Stimulated activated naive B cell treated with anti-CD40 and anti-IgM and Interleukin-4, amounts not matched to agents 10 μg/mL and 1 μg/mL and 100 μg/mL, for 72 hours (primary cell): ENCODE measurements at places on chromosomes 7 and 10.
A peak's percentile ranks its signal among the peaks of the same experiment; 100 is the strongest.

DNA sequence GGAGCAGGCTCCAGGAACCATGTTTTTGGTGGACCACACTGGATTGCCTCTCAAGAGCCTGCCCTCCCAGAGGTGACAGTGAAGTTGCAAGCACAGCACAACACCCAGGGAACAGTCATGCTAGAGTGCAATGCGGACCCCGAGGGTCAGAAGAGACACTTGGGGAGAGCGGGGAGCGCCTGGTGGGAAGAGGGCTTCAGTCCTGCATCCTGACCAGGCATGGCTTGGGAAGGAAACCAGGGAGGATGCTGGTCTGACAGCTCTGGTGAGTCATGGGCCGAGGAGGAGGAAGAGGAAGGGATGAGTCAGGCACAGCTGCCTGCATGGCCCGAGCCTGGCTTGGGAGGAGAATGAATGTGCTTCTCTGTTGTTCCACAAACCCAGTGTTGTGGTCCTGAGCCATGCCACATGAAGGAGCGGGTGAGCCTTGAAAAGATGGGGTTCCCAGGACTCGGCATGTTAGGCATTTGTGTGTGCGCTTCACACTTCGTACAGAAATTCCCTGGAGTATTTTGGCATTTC lies 29.5 kb upstream of the ANKRD2 start:
- DNase-seq = no peak

GRCh38 chr7:133409421-133409820 lies 156.5 kb downstream of the EXOC4 start:
- no peak for DNase-seq

DNA sequence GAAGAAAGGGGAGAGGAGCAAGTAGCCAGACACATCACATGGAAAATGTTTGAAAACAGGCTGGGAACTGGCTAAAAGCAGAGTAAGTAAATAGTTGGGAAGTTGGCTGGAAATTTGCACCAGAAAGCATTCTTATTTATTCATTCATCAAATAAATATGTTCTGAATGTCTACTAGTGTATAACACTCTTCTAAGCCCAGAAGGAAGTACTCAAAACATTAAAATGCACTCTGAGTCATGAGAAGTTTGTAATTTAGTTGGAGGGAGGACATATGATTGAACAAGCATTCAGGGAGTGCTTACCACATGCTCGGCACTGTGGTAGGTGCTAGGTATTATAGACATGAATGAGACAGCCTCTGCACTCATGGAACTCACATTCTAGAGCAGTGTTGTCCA lies 37.0 kb upstream of the CNNM1 start:
- DNase-seq = no peak

DNA sequence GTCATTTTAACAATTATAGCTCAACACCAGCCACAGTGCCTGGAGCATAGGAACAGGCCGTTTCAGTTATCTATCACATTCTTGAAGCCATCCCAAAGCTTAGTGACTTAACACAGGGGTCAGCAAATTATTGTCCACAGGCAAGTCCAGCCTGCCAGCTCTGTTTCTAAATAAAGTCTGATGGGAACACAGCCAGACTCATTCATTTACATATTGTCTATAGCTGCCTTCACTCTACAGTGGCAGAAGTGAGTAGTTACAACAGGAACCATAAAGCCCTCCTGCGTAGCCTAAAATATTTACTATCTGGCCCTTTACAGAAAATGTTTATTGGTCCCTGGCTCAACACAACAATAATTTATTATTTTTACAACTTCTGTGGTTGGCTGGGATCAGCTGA lies 407.5 kb upstream of the AUTS2 start:
- no peak for DNase-seq

- DNase-seq = no peak
These were observed 59.3 kb upstream of the APBB1IP start for GRCh38 chr10:26378861-26379294.

DNA sequence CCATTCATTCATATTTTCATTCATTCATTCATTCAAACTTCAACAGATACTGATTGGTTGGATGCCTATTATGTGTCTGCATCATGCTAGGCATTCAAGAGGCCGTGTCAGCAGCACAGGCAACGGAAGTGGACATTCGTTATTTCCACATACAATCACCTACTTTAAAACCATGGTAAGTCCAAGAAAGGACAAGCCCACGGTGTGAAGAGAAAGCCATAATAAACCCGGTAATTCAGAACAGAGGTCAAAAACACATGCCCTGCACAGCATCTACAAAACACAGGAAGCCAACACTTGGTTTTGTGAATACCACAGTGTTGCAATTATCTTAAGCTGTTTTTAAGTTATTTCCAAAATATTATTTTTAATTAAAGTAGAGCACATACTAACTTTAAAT lies 126.7 kb downstream of the GLI3 start:
- no peak for DNase-seq

GRCh38 chr7:94434042-94434441 lies 39.3 kb downstream of the COL1A2 start:
- no peak for DNase-seq

GRCh38 chr7:115827305-115828045 lies 203.1 kb downstream of the TFEC start:
- no peak for DNase-seq

GRCh38 chr7:99918959-99919813 lies at the start of gene TRIM4:
Gene TRIM4 (minus strand): TSS chr7:99919530. CDS start chr7:99919401, 129 bp downstream.
- peak; percentile 91 for DNase-seq

GRCh38 chr7:69599286-69599954 lies 1.1 kb downstream of the AUTS2 start:
- no peak for DNase-seq

DNA sequence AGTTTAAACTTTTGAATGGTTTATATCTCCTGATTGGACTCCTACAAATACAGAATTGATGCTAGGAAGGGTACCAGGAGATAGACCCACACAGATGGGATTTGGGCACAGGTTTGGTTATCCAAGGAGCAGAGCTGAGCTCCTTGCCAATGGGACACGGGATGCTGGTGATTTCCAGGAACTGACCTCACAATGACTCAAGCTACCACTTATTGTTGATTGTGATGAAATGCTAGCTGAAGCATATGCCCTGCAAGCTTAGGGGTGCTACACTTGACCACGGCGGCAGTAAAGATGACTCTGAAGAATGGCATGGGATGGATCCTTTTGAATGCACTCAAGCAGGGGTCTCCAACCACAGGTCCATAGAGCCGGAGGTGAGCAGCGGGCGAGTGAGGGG lies 45.5 kb upstream of the VKORC1L1 start:
- no peak for DNase-seq

GRCh38 chr10:93070378-93071176 lies 3.1 kb upstream of the CYP26A1 start:
- no peak for DNase-seq

- no peak for DNase-seq
These were observed 29.6 kb downstream of the MAD1L1 start for GRCh38 chr7:2202901-2203765.

DNA sequence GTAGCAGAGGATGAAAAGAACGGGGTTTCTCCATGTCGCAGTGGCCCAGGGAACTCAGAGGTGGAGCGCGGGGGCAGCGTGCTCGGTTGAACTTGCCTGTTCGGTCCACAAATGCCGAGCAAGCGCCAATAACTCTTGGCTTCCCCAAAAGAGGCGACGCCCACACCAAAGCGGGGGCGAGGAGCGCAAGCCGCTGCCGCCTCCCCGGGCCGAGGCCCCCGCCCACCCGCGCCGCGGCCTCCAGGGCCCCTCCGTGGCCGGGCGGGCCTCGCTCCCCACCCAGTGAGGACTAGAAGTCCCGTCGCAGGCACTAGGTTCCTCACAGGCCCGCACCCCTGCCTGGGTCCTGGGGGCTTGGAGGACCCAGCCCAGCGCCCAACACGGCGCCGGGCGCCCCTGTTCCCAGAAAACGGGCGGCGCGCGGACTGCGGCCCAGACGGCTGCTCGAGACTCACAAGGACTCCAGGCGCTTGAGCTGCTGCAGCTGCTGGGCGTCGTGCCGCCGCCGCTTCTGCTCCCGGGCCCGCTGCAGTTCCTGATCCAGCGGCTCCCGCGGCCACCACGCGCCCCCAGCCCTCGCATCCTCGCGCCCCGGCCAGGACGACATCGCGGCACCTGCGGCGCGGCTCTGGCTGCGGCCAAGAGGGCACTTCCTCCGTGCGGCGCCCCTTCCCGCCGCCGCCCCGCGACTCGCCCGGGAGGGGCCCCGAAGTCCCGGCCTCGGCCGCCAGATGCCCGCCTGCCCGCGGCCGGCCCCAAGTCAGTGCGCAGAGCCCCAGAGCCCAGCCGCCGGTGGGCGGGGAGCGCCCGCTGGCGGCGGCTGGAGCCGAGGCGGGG lies 14.6 kb upstream of the FKBP9 start:
- peak; percentile 60 for DNase-seq

- no peak for DNase-seq
These were observed 77.0 kb downstream of the PFKFB3 start for GRCh38 chr10:6279540-6280267.

GRCh38 chr7:132376361-132377013 lies 199.8 kb downstream of the PLXNA4 start:
- DNase-seq = no peak

DNA sequence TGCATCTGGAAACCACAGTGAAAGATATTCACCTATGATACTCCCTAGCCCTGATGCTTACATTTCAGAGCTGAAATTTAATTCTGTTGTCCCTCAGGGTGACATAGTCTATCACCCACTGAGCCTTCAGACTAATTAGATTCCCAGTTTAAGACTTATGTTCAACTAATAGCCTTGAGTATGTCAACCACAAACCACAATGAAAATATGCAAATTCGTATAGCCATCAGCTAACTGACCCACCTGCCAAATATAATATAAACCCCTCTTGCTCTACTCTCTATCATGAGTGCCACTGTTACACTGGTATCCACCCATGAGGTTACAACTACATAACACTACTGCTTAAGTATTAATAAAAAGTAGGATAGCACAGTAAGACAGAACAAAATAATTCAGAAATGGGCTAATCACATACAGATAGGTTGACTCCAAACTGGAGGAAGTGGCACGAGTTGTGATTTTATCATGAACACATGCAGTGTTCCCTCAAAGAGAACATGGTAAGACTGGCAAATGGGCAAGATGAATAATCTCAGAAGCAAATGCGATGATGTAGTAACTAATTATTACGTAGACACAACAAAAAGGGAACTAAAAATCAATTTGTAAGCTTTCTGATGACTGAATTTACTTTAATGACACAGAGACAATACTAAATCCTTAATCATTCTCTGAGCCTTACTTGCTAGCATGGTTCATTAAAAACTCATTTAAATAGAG lies 290.6 kb downstream of the PARD3 start:
- DNase-seq = no peak

DNA sequence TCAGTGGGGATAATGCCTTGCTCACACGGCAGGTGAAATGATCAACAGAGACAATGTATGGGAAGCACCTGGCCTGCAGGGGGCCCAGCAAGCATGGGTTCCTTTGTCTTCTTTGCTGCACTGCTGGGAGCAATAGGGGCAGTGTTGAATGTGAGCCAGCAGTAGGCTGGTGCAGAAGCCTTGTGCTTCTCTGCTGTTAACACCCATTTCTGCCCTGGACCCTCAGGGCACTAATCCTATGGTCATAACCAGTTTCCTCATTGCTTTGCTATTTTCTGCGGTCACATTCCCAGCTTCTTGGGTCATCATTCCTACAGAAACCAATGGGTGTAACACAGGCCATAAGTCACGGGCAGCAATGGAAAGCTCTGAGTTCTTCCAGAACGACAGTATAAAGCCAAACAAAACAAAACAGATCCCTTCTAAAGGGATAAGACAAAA lies 10.9 kb upstream of the LGI1 start:
- no peak for DNase-seq

GRCh38 chr10:132914732-132915131 lies 27.6 kb downstream of the CFAP46 start:
- DNase-seq = no peak

DNA sequence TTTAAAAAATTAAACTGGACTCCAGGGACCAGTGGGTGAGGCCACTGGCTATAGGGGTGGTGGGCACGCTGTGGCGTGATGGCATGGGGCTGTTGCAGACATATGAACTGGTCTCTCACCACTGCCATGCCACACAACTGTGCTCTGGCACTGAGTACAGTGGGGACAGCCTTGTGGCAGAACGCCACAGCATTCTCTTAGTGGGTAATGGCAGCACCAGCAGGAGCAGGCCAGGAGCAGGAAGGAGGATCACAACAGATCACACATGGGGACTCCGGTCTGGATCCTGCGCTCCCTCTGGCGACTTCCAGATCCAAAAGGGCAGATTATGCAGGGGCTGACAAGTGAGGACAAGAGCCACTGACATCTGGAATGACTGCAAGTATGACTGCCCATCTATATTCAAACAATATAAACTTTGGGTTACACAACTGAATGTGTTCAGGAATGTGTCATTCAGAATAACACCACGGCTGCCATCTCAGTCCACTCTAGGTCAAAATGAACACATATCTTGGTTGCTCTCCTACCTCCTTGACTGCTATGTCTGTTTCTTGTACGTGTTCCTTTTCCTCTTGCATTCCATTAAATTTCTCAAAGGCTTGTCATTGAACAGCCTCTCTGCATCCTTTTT lies 176.0 kb downstream of the KMT2E start:
- DNase-seq = no peak

- no peak for DNase-seq
These were observed 3.5 kb upstream of the GNGT1 start for GRCh38 chr7:93902777-93903423.

GRCh38 chr10:44756216-44756615 lies 154.9 kb upstream of the TMEM72 start:
- DNase-seq = no peak

GRCh38 chr10:43574001-43574892 lies at the start of gene ZNF239:
Gene ZNF239 (minus strand): TSS chr10:43574616. CDS start chr10:43558079, 16,537 bp downstream.
- peak; percentile 89 for DNase-seq

DNA sequence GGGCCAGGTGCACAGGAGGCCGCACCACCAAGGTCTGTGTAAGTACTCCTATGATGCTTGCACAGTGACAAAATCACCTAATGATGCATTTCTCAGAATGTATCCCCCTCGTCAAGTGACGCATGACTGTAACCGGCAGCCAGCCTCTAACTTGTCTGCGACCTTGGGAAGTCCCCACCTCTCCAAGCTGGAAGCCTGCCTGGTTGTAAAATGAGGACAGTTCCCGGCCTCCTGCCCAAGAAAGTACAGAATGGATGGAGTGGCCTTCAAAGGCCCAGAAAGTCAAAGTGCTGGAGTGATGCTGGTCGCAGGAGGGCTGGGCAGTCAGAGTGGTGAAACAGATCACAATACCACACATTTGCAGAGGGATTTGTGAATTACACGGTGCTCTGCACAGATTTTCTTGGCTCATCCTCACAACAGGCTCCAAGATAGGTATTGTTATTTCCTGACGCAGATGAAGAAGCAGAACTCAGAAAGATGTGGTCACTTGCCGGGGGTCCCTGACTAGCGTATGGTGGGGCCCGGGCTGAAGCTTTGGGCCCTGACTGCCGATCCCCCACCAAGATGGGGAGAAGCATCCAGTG lies 22.8 kb downstream of the SPOCK2 start:
- no peak for DNase-seq

DNA sequence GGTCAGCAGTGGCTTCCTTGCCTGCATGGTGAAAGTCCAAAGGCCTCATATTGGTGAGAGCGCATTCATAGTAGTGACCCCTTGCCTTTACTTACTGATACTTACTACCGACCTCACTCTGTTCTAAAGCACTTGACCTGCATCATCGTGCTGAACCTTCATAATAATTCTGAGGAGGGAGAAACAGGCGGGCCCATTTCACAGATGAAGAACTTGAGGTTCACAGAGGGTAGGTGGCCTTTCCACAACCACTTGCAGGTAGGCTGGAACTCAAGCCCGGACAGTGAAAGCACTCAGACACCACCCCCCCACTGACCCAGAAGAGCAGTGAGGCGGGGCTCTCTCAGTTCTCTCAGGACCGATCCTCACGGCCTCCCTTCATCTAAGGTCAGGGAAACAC lies 149.4 kb upstream of the CHST15 start:
- DNase-seq = no peak

GRCh38 chr10:25024528-25024927 lies 8.1 kb downstream of the THNSL1 start:
- DNase-seq = no peak

- DNase-seq = no peak
These were observed 169.6 kb downstream of the TCERG1L start for GRCh38 chr10:131141645-131142516.
